SIG-M5 (cell line): ENCODE measurements at places on chromosomes 1 and 21.

GRCh38 chr1:218880484-218881060 is 293.1 kb upstream of the LYPLAL1 start:
- no peak for DNase-seq

DNA sequence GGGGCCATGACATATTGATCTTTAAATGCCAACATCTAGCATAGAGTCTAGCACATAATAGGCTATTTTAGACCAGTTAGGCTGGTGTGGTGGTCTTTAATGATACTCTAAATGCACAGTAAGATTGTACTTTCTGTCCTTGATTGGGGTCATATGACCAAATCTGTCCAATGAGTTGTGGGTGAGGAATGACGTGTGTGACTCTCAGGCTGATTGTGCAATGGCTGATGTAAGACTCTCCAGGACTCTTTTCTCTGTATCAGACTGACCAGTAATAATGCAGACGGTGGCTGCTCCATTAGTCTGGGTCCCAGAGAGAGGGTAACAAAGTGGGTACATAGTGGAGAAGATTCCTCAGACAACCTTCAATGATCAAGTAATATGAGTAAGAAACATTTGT is 541.6 kb upstream of the CAMK1G start:
- no peak for DNase-seq

DNA sequence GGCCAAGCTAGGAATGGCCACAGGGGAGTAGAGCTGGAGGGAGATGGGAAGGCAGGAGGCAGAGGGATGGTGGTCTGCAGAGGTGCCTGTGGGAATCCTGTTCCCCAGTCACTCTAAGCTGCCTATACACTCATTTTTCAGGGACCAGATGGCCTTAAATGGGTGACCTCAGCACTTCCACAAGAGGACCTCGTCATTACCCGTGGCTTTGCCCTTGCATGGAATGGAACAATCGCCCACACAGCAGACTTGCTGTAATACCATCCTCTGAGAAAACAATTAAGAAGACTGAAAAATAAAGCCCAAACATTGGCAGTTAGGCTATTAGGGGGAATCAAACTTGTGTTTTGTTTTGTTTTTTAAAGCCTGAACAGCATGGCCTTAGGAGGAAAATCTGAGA is 12.9 kb upstream of the TNN start:
- no peak for DNase-seq

- DNase-seq = no peak
Measured at GRCh38 chr1:1085911-1086841, 12.1 kb upstream of the RNF223 start.

DNA sequence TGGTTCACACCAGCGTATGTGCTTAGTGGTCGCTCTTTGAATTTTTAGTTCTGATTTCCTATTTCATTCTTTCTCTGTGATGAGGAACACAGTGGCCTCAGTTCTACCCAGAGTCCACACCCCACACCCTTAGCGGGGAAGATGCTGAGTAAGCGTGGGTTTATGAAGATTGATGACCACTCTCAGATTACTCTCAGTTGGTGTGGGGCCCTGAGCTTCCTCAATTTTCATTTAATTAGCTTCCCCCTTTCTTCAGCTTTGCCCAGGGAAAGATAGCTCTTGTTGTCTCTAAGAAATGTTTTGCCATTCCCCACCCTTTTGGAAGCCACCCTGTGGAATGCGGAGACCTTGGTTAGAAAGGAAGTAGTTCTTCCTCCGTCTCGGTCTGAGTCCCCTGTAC is 299.9 kb upstream of the PROX1 start:
- DNase-seq = no peak

- no peak for DNase-seq
Measured at GRCh38 chr1:56911098-56911938, 54.5 kb downstream of the C8B start.

GRCh38 chr1:214143006-214143992 is 137.7 kb upstream of the SMYD2 start:
- DNase-seq = no peak

GRCh38 chr1:219797009-219797408 is 131.3 kb downstream of the SLC30A10 start:
- DNase-seq = no peak

DNA sequence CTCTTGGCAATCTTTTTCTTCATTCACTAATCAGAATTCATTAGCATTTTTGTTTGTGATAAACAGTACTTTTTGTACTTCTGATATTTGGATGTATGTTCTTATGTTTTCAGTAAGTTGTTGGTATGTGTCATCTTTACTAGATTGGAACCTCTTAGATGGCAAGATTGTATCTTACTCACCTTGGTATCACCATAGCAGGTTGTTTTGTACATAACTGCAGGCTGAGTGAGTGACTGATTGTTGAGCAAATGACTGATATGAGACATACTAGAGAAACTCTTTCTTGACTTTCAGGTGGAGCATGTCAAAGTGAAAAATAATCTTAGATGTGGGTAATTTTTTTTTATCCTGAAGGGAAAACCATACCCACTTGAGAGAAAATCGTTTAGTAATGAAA is 173.7 kb downstream of the CLEC20A start:
- no peak for DNase-seq

DNA sequence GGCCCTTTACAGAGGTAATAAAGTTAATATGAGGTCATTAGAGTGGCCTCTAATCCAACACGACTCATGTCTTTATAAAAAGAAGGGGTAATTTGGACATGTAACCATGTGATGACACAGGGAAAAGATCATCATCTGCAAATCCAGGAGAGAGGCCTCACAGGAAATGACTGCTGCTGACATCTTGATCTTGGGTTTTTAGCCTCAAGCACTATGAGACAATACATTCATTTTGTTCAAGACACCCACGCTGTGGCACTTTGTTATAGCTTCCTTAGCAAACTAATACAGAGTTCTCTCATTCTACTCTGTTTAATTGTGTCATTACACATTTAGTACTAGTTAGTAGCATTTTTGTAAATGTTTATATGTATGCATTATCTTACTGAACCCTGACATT is 64.0 kb upstream of the RUNX1 start:
- no peak for DNase-seq

DNA sequence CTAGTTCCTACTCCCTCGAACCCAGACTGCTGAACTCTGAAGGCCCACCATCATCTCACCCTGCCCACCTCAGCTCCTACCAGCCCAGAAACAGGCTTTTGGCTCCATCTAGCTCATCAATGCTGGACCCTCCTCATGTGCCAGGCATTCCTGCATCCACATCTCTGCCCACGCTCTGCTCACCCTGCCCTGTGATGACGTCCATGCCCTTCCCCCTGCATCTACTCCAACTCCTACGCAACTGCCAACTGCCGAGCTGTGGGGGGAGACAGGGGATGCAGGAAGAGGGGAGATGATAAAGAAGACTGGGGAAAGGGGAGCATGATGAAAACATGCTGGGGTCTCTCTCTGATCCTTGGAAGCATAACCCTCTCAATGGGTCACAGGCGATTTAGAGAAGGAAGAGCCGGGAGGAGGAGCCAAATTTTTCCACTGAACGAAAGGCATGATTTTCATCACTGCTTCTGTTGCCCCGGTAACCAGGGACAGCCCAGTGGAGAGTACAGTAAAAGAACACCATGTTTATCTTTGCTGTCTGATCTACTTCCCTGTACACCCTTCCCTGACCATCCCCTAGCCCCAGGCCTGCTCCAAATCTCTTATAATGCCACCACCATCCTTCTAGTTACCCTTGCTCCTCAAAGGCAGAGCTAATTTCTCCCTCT is 44.3 kb downstream of the CD34 start:
- DNase-seq = no peak

DNA sequence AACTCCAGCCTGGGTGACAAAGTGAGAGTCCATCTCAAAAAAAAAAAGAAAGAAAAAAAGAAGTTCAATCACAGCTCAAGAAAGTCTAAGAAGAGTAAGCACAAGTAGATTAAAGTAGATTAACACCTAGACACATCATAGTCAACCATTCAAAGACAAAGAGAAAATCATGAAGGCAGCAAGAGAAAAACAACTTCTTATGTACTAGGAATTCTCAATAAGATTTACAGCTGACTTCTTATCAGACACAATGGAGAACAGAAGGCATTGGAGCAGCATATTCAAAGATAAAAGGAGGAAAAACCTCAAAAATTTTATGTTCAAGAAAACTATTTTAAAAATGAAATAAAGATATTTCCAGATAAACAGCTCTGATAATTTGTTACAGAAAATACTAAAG is 147.3 kb downstream of the LBR start:
- no peak for DNase-seq

DNA sequence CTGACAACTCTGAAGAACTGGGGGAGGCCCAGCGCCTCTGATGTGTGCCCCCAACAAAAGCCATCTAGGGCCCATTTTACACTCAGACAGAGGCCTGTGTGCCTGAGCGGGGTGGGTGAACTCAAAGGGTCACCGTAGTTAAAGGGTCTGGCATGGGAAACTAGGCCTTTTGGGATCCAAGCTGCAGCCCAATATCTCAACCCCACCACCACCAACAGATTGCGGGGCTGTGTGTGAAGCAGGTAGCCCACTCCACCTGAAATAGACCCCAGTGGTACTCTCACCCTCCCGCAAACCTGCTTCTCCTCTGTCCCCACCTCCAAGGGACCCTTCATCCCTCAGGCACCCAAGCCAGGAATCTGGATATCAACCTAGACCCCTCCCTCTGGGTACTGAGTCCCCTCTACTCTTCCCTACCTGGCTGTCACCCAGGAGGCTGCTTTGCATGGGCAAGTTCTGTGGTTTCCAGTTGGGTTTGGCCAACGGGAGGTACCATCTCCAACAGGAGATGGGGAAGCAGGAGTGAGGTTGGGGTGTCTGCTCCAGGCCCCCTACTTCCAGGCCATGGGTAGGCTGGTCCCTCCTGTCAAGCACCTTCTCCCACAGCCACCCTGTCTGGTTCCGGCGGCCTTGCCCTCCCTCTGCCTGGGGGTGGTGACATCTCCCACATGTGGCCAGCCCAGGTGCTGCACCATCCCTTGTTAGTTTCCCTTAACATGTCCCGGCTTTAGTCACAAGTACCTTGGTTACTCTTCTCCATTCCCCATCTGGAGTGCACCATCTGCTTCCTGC is 35.2 kb upstream of the LRP8 start:
- no peak for DNase-seq

GRCh38 chr1:173117761-173118160 is 67.0 kb upstream of the TNFSF18 start:
- DNase-seq = no peak

DNA sequence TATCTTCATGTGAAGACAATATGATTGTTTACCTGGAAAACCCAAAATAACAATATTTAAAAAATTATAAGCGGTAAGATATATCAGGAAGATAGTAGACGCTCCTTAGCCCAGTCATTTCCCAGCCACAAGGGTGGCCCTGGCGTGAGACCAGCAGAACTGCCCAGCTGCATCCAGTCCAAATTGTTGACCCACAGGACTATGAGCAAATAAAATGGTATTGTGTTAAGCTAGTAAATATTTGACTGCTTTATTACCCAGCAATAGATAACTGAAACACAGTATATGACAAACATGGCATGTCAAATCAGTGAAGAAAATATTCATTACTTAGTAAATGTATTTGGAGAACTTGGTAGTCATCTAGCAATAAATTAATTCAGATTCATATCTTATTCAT is 294.3 kb upstream of the SPAG17 start:
- no peak for DNase-seq

GRCh38 chr21:40765811-40766210 is 81.1 kb downstream of the DSCAM start:
- DNase-seq = no peak

- no peak for DNase-seq
Measured at GRCh38 chr1:19759740-19760089, 40.0 kb downstream of the TMCO4 start.

GRCh38 chr1:151546011-151546925 is 6.2 kb downstream of the TUFT1 start:
- DNase-seq = no peak

DNA sequence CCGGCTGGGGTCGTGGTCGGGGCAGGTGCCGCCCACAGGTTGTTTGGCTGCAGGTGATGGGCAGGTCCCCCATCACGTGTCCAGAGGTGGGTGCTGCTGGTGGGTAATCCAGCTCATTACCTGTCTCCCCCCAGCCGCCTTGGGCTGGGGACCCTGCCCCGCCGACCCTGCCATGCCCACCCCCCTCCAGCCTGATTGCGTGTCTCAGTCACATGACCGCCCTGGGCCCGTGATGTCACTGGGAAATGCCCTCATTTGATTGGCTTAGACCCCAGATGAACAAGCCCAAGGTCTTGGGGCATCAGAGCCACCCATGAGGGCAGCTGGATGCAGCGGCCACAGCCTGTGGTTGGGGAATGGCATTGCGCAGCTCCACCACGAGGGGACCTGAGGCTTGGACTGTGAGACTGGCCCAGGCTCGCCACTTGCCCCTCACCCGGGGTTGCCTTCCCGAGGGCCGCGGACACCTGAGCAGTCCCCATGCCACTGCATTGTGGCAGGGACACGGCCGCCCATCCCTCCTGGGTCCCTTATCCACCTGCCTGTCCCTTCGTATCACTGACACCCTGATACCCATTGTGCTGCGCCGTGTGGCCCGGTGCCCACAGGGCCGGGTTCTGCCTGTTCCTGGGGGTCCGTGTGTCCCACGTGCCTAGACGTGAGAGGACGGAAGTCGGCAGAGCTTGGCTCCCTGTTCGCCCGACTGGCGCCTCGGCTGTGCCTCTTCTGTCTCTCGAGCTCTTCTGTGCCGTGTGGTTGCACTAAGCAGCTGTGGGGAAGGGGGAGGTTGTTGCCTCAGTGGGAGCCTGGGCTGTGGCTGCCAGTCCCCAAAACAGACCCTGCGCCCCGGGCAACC is 68.0 kb downstream of the FAAP20 start:
- no peak for DNase-seq

GRCh38 chr1:31683997-31684396 is 19.8 kb downstream of the COL16A1 start:
- DNase-seq = no peak

GRCh38 chr1:6141592-6141991 is 38.5 kb downstream of the CHD5 start:
- DNase-seq = no peak

DNA sequence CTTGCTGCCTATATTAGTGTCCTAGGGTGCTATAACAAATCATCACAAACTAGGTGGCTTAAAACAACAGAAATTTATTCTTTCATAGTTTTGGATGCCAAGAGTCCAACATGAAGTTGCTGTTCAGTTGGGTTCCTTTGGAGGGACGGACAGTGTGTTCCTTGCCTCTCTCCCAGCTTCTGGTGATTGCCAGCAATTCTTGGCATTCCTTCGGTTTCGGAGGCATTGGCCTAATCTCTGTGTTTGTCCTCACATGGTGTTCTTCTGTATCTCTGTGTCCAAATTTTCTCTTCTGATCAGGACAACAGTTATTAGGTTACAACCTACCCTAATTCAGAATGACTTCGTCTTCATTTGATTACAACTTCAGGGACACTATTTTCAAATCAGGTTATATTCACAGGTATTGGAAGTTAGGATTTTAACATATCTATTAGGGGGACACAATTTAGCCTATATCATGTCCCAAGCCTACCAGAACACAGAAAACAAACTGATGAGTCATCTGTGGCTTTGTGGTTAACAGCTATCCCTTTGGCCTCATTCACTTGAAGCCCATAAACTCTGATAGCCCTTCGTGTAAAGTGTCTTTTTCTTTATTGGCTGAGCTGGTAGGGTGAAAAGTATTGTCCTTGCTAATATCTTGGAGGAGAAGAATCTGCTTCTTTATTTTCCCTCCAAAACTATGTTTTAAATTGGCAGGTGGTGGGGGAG is 83.2 kb upstream of the PAPPA2 start:
- no peak for DNase-seq

- no peak for DNase-seq
Measured at GRCh38 chr1:112935461-112936111, 20.4 kb downstream of the SLC16A1 start.
